ENCODE measurements at places on chromosomes 3 and 15. TPM values are rescaled to one million over a fixed set of nuclear protein-coding genes. Genes with fewer than 3 reads are reported as not detected.

DNA sequence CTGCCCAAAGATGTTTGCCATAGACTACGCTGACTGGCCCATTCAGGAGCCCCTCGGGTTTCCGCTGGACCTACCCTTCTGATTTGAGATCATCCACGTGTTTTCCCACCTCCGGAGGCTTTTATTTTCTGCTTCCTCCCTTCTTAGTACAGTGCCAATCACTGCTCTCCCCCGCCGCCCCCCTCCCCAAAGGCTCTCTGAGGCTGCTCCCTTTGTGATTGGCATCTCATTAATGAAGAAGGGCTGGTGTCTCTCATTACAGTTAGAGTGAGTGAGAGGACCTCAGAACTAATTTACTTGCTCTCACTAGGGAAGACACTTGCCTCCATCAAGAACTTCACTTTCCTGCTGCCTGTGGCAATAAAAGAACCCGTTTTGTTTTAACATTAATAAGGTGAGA, 284.7 kb upstream of the ICE2 start:
- DNase-seq, result no peak

DNA sequence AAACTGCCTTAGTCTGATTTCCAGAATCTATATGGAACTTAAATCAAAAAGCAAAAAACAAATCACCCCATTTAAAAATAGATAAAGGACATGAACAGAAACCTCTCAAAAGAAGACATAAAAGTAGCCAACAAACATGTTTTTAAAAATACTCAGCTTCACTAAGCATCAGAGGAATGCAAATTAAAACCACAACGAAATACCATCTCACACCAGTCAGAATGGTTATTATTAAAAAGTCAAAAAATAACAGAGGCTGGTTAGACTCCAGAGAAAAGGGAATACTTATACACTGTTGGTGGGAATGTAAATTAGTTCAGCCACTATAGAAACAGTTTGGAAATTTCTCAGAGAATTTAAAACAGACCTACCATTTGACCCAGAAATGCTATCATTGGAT, 367.9 kb downstream of the ZIC4 start:
- DNase-seq, result no peak

- no peak for DNase-seq
Measured at GRCh38 chr15:37792351-37792750, 142.1 kb upstream of the TMCO5A start.

- DNase-seq, result no peak
Measured at GRCh38 chr15:52653431-52653964, 25.7 kb downstream of the ATOSA start.

The CDCP1 gene
- total RNA-seq, result 8.1 TPM

The HRG gene
- not detected for total RNA-seq

Data from endodermal cell (in vitro differentiated cells).